ENCODE measurements at places on chromosomes 7 and 10.

- DNase-seq: no peak
These were observed 122.3 kb downstream of the TRIL start for GRCh38 chr7:28835800-28836199.

DNA sequence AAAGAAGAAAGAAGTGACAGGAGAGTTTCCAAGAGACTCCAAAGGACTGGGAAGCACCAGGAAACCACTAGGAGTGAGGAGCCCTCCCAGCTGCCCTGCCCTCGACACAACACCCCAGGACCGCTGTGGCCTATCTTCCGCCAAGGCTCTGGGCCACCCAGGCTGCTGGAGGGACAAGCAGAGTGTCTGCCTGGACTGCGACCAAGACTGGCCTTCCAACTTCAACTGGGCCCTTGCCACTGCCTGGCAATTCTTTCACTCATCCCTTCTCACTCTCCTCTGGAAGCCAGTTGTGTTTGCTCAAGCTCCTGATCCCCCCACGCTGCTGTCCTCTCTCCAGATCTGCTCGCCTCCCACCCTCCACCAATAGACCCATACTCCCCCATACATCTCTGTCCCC lies 10.2 kb downstream of the KIAA1549 start:
- no peak for DNase-seq

GRCh38 chr7:16851829-16852228 lies 30.0 kb downstream of the AGR3 start:
- peak; percentile 41 for DNase-seq

DNA sequence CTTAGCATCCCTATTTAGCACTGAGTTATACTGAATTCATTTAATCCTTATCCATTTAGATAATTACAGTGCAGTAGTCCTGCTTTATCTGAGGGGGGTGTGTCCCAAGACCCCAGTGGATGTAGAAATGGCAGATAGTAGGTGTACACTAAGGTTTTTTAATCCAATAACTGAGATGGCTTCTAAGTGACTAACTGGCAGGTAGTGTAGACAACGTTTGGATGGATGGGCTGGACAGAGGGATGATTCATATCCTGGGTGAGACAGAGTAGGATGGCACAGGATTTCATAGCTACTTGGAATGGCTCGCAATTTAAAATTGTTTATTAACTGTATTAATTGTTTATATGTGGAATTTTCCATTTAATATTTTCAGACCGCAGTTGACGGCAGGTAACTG lies 295.6 kb downstream of the CCDC3 start:
- no peak for DNase-seq

- no peak for DNase-seq
These were observed 20.9 kb upstream of the PRKAR2B start for GRCh38 chr7:107023522-107024151.

DNA sequence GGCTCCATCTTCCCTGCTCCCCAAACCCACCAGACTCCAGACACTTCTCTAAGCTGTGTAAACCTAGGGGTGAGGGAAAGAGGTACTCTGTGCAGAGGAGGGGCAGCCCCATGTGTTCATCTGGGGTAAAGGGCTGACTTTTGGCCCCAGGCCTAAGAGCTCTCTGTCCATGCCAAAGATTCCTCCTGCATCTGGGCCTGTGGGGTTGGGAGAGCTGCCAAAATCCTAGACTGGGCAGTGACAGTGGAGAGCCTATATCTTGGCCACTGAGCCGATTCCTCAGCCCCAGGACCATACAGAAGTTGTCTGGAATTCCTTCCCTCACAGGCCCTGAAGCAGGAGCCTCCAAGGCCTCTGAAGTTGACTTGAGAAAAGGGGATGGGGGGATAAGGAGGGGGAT lies 25.3 kb upstream of the LEP start:
- DNase-seq: no peak

DNA sequence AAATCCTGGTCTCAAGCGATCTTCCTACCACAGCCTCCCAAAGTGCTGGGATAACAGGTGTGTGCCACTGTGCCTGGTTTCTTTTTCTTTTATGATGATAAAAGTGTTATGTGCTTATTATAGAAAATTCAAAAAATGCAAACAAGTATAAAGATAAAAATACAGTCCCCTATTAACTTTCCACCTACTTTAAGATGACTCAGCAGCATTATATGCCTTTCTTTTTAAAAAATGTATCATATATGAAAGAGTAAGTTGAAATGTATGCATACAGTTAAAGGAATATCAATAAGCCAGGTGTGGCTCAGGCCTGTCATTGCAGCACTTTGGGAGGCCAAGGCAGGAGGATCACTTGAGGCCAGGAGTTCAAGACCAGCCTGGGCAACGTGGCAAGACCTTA lies 216.9 kb upstream of the GALNT17 start:
- DNase-seq: no peak

DNA sequence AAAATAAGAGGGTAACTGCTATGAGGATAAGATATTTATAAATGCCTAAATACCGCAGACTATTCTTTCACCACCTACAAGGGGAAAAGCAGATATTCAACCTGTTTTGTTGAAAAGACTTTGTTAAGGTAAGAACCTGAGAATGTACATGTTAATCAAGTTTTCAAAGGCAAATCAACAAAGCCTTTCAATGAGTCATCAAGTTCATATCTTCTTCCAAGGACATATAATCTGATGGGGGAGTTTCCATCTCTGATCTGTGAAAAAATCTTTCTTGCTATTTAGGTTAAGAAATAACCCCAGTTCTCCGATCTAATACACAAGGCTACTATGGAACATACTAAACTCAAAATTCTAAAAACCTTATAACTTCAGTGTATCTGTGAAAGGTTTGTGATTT lies 40.0 kb upstream of the ANLN start:
- no peak for DNase-seq

GRCh38 chr10:26655746-26656145 lies 41.8 kb upstream of the PDSS1 start:
- DNase-seq: no peak

DNA sequence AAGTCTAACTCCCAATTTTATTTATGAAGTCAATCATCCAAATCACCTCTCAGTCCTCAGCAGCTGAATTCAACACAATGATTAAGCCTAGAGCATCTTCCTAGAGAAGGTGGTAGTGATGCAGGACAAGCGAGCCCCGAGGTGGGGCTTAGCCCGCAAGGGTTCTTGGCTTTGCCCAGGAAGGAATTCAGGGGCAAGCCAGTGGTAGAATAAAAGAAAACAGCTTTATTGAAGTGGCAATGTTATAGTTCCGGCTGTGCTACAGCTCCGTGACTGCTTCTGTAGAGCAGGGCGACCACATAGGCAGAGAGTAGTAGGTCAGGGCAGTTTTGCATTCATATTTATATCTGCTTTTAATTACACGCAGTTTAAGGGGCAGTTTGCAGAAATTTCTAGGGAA lies 18.1 kb downstream of the IL2RA start:
- DNase-seq: no peak

GRCh38 chr10:62414359-62414758 lies 40.2 kb downstream of the ZNF365 start:
- DNase-seq: no peak
